ENCODE measurements at places on chromosomes 5 and 9.

DNA sequence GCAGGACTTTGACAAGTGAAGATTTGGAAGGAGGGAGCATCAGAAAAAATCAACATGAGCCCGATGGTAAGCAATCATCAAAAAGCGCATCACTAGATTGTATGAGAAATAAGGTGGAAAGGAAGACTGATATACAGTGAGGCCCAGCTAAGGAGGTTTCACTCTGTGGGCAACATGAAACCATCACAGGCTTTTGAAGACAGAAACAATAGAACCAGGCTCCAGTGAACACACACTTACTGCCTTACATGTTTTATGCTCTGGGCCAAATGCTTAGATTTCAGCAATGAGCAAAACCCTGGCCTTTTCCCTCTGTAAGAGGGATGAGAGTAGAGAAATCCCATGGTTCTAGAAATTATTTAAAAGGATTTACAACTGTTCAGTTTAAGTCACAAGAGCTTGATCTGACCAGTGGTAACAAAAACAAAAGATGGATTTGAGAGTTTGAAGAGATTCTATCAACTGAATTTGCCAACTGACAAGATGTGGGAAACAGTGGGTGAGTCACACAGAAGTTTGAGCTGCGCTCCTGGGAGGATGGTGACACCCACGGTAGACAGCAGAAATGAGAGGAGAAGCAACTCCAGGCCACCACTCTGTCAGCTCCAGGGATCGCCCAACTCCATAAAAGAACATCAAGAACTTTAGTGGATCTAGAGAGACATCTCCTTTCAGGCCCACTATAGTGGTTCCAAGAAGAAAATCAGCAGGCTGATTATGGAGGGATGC, 261.8 kb downstream of the MCTP1 start:
- peak overlapping the region; percentile 4 for H3K27ac ChIP-seq
- peak overlapping the region; percentile 9 for H3K4me3 ChIP-seq
- peaks cover 52% of the 10 kb centered on the region for H3K4me1 ChIP-seq
- H3K27me3 ChIP-seq, result peaks cover 3% of the 10 kb centered on the region
- H3K36me3 ChIP-seq, result no peaks in the 10 kb centered on the region
- peak; percentile 5 for DNase-seq

DNA sequence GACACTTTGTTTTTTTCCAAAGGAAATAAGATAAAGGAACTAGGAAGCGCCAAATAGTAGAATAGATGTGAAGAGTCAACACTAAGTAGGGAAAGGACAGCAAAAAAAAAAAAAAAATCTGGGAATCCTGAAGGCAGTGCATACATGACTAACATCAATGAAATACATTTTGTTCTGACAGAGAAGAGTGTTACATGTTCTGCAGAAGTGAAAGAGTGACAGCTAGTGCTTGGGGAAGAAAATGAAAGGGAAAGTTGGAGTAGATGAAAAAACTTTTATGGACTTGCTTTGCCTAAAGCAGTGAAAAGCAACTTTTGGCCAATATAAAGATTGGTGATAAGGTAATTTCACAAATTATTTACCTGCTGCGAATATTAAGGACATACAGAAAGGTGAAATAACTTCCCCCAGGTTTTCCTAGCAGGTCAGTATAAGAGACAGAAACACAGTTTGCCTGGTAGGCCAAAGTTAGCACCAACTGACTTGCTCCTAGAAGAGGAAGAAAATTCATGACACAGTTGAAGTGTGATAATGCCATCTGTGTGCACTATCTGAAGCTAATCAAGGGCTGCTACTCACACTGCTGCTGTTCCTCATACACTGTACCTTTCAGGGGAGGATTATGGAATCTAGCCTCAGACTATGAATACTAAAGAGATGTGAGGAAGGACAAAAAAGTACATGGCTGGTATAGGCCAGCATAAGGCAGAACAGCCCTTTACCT, 38.6 kb downstream of the RANBP6 start:
- H3K4me1 ChIP-seq, result peaks cover 24% of the 10 kb centered on the region
- DNase-seq, result no peak
- H3K27ac ChIP-seq, result peak overlapping the region; percentile 49
- H3K36me3 ChIP-seq, result peaks cover 21% of the 10 kb centered on the region
- no peaks in the 10 kb centered on the region for H3K27me3 ChIP-seq

- no peaks in the 10 kb centered on the region for H3K36me3 ChIP-seq
- peak overlapping the region; percentile 83 for H3K27ac ChIP-seq
- H3K27me3 ChIP-seq, result peaks cover 3% of the 10 kb centered on the region
- H3K4me3 ChIP-seq, result peak overlapping the region; percentile 53
- DNase-seq, result peak; percentile 97
These were observed 4.8 kb upstream of the F2RL1 start for GRCh38 chr5:76813982-76814562.

DNA sequence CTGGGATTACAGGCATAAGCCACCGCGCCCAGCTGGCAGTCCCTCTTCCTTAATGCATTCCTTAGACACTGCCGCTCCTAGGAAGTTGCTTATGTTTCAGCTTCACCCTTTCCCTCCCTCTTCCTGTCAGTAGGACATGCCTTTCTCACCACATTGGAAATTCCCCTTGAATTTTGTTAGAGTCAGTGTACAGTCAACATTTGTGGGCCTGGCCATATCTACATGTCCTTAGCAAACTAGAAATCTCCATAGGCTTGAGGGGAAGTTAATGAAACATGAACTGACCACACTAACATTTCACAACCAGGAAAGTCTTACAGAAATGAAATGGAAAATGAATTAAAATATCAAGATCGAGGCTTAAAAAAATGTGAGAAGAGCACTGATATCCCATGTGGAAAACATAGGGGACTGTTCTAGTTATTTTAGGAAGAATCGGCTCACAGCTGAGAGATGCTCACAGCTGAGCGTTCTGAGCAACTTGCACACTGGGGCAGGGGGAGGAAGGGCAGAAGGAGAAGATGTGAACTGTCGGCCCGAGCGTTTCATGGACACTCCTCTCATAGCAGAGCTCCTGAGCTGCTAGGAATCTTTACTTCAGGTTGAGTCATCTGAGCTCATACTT, 21.1 kb upstream of the LVRN start:
- H3K27ac ChIP-seq, result peak overlapping the region; percentile 93
- DNase-seq, result peak; percentile 95
- peaks cover 35% of the 10 kb centered on the region for H3K4me1 ChIP-seq
- peak overlapping the region; percentile 80 for H3K4me3 ChIP-seq
- H3K36me3 ChIP-seq, result peaks cover 5% of the 10 kb centered on the region

DNA sequence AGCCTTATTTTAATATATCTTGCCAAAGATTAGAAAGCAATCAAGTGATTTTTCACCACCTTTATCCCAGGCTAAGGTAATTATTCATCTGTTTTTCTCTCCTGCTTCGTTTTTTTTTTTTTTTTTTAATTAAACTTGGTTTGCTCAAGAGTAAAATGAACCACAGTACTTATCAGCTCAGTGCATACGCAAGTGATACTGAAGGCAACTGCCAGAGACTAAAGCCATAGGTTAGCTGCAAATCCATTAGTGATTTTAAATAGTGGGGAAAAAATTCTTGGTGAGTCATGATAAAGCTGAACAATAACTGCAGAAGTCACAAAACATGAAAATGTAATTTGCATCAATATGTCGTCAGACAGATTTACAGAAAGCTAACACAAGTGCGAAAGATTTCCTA, 829.1 kb downstream of the PTPRD start:
- no peaks in the 10 kb centered on the region for H3K36me3 ChIP-seq
- no peaks in the 10 kb centered on the region for H3K4me1 ChIP-seq

GRCh38 chr5:82011761-82012160, 39.9 kb downstream of the ATG10 start:
- no peak overlapping the region for H3K27ac ChIP-seq
- DNase-seq, result peak; percentile 19
- peaks cover 10% of the 10 kb centered on the region for H3K4me1 ChIP-seq
- H3K27me3 ChIP-seq, result no peaks in the 10 kb centered on the region

DNA sequence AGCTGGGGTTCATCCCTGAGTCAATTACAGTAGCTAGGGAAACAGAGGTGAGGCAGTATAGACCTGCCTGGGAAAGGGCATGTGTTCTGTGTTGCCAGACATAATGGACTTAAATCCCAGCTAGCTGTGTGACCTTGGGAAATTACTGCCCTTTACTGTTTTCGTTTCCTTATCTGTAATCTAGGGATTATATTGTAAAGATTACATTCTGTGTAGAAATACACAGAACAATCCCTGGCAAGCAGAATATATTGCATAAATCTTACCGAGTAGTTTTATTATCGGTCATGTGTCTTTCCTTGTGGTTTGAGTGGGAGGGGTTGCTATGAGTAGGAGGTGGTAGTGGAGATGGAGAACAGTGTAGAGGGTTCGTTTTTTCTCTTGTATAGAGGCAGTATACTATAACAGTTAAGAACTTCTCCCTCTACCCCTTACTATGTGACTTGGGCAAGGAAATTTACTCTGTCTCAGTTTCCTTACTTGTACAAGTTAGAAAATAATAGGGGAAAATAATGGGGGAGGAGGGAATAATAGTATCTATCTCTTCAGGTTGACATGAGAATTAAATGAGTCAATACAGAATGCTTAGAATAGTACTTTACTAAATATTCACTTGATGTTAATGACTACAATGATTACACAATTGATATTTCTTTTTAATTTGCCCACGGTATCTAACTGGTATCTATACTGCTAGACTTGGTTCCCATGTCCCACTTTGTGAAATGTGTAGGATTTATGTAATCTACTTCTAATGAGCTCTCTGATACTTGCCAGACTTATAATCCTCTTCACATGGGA, 7.1 kb upstream of the DMXL1 start:
- H3K36me3 ChIP-seq, result no peaks in the 10 kb centered on the region
- no peak overlapping the region for H3K4me3 ChIP-seq
- peaks cover 3% of the 10 kb centered on the region for H3K27me3 ChIP-seq
- no peak overlapping the region for H3K27ac ChIP-seq
- peaks cover 12% of the 10 kb centered on the region for H3K4me1 ChIP-seq

DNA sequence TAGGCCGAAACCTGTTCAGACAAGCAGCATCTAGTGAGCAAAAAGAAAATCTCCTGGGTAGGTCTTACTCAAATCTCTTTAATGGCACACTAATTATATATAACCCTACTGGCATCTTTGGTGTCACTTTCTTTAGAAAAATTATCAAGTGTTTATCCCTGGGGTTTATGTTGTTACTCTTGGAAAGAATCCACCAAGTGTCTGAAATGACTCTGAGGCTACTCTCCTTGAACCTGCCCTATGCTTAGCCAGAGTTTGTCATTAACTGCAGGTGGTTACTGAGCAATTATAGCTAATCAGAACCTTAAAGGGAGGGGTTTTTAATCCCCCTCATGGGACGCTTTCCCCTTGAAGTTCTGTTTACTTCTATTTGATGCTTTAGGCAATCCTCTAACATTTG, 381.9 kb downstream of the PLK2 start:
- no peaks in the 10 kb centered on the region for H3K27me3 ChIP-seq
- peaks cover 16% of the 10 kb centered on the region for H3K4me1 ChIP-seq
- no peaks in the 10 kb centered on the region for H3K36me3 ChIP-seq
- no peak for DNase-seq

DNA sequence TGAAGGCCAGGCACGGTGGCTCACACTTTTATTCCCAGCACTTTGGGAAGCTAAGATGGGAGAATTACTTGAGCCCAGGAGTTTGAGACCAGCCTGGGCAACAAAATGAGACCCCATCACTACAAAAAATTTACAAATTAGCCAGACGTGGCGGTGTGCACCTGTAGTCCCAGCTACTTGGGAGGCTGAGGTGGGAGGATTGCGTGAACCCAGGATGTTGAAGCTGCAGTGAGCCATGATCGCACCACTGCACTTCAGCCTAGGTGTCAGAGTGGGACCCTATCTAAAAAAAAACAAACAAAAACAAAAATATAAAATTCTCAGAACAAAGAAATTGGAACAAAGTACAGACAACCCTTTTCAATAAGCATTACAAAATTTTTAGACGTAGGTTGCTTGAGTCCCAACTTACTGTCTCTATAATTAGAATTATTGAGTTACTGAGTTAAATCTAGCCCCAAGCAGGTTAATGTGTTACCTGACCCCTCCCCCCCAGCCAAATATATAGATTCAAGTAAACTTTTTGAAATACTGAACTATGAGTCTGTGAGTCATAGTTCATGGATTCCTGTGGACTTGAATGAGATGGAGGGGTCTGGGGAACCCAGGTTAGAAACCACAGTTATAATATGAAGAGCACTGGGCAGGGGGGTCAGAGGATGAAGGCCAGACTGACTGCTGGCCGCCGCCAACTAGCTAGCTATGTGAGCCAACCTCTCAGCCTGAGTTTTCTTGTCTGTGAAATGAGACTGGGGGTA, 173.1 kb downstream of the AOPEP start:
- peak overlapping the region; percentile 94 for H3K27ac ChIP-seq
- no peaks in the 10 kb centered on the region for H3K27me3 ChIP-seq

GRCh38 chr5:112174959-112175594, 244.0 kb downstream of the EPB41L4A start:
- no peak overlapping the region for H3K27ac ChIP-seq
- H3K4me3 ChIP-seq, result peak overlapping the region; percentile 55
- DNase-seq, result peak; percentile 19
- H3K36me3 ChIP-seq, result no peaks in the 10 kb centered on the region

All from HFFc6 (cell line).